ENCODE measurements at places on chromosomes 12 and 14.

DNA sequence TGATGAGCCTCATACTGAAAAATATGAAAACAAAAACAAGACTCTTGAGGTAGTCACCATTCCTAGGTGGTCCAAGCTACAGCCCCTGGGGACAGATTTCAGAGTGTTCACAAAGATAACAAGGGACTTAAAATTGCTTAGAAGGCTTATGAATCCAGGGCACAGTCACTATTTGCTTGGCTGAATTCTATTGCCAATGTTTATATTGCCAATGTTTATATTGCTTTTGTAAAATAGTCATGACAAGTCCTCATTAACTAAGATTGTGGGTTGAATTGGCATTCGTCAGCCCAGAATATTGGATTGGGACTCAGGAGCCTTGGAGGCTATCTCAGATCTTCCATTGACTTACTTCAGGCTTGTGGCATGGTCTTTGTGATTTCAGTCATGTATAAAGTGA lies 6.4 kb downstream of the TMEM117 start:
- DNase-seq: no peak

GRCh38 chr14:68547305-68548193 lies 245.3 kb downstream of the ZFP36L1 start:
- DNase-seq: no peak

DNA sequence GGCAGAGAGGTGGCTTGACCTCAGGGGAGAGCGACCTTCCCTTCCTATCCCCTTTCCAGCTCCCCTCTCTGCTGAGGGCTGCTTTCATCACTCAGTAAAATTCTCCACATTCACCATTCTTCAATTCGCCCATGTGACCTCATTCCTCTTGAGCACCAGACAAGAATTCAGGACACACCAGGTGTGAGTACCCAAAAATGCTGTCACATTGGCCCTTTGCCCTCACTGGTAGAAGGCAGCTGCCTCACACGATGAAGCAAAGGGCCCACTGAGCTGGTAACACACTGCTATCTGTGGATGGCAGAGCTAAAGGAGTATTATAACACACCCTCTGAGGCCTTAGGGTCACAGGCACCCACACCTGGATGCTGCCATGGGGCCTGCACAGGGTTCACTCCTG lies 59.7 kb downstream of the SSH1 start:
- no peak for DNase-seq

DNA sequence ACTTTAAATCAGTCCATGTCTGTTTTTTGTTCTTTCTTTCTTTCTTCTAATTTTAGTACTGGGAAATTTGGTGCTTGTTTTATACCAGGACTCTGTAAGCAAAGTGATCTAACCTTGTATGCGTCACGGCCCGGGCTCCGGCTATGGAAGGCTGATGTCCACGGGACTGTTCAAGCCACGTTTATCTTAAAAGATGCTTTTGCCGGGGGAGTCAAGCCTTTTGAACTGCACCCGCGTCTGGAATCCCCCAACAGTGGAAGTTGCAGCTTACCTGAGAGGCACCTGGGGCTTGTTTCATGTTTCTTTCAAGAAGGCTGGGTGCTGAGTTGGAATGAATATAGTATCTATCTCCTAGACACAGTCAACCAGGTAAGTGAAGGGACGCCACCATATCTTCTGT lies 62.2 kb downstream of the TECPR2 start:
- DNase-seq: no peak

GRCh38 chr12:77042833-77043232 lies 22.5 kb downstream of the E2F7 start:
- no peak for DNase-seq

GRCh38 chr14:93712079-93712837 lies 76.0 kb downstream of the PRIMA1 start:
- DNase-seq: no peak

- no peak for DNase-seq
Measured at GRCh38 chr12:117803001-117803400, 165.8 kb downstream of the KSR2 start.

- DNase-seq: no peak
Measured at GRCh38 chr12:49489720-49490119, 49.1 kb upstream of the KCNH3 start.

GRCh38 chr12:53200107-53200457 lies 7.0 kb downstream of the ITGB7 start:
- no peak for DNase-seq

DNA sequence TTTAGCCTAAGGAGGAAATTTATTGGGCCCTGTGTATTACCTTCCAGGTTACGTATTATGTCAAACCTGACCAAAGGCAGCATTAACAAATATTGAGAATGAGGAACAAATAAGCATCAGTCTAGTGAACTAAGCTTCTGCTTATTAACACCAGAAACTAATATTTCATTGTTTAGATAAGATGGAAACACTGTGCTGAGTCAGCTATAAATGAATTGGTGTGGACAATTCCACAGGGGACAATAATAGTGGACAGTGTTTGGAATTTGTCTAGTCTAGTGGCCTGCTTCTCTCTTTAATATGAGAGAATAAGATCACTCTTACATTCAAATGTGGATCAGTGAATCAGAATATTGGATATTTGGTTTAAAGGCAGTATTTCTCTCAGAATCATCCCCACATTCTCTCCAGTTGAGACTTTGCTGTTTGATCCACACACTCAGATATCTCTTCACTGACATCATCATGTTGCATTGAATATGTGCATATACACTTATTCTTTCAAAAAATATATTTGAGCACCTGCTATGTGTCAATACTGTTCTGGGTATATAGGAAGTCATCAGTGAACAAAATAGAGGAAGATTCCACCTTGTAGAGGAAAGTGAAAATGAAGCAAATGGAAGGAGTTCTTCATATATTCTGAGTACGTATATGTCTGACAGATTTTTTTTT lies 136.3 kb downstream of the DIO2 start:
- DNase-seq: no peak

GRCh38 chr12:125853670-125854069 lies 788.4 kb downstream of the AACS start:
- DNase-seq: no peak

GRCh38 chr12:106601496-106601895 lies 18.7 kb downstream of the RFX4 start:
- no peak for DNase-seq

GRCh38 chr12:13940335-13940865 lies 41.0 kb downstream of the GRIN2B start:
- DNase-seq: no peak

- DNase-seq: no peak
Measured at GRCh38 chr14:100421756-100422470, 98.8 kb downstream of the SLC25A47 start.

GRCh38 chr12:91144053-91144452 lies 32.8 kb upstream of the LUM start:
- no peak for DNase-seq

DNA sequence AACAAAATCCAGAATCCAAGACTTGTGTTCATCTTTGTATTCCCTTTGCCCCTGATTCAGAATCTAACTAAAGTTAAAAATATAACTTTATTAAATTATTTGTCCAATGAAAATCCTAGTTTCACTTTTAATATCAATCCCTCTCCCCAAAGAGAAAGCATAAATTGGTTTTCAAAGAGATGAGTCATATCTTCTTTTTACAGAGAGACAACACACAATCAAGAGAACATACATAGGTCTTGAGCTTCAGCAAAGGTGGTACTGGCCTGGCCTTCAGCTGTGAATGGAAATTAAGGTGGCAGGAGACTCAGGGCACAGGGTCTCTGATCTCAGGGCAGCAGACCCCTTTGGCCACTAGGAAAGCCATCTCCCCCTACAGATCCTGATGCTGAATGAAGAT lies 4.3 kb upstream of the ASCL1 start:
- DNase-seq: no peak

DNA sequence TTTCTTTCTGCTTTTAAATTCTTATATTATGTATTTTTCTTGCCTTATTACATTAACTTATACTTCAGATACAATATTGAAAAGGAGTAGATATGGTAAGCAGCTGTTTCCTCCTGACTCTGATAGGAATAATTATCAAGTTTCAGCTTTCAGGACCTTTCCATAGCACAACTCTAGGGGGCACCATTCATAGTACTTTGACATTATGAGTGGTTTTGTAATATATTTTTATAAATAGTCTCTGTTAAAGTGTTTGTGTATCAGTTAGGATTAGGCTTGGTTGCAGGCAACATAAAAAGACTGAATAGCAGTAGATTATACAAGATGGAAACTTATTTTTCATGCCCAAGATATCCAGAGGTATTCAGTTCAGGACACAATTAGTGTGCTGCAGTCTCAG lies 27.9 kb upstream of the PARP11 start:
- no peak for DNase-seq

DNA sequence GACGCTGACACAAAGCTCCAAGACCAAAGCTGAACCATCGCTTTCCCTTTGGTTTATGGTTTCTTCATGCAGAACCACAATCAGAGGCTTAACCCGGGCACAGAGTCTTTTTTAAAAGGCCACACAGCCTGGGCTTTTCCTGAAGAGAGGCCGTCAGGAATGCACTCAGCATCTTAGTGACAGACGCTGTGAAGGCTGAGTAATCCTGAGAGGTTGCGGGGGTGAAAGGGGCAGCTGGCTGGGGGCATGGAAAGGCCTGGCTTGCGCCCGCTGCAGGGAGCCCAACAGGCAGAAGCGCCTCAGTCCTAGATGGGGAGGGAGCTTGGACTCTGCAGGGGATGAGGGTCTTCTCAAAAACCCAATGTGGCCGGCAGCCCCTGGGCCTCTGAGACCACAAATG lies 13.6 kb downstream of the CTDSP2 start:
- DNase-seq: no peak

DNA sequence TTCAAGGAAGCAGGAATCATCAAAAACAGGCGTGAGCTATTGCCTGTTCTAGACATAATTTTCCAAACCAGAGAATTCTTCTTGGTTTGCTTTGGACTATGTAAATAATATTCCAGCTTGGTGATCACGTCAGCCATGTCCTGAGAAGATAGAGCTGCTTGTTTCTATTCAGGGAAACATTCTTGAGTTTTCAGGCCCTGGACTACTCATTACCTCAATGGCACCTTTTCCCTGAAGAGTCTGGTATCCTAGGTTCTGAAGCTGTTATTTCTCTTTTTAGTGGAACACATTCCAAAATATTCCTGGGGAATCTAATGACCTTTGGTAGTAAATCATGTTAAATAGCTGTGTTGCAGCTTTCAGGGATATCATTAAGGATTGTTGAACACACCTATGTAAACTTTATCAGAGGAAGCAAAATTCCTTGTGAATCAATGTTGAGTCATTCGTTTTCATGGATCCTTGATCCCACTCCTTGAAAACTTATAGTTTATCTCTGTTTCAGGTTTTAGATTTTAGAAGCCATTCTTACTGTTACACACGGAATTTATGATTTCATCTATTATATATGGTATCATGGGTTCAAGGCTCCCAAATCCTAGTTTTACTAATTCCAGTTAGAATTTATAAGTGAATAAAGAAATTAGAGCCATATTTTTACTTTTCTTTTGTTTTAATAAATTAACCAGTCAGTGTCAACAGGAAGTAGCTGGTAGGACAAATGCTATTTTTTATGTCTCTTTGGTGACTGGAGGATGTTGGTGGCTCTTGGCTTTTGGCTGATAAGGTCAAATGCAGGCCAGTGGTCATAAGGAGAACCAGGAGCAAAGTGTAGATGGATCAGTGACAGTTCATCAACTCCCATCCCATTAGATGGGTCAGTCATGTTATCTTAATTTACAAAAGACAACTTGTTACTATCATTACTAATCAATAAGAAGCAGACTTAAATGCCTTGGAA lies 380.1 kb downstream of the ZFP36L1 start:
- no peak for DNase-seq

DNA sequence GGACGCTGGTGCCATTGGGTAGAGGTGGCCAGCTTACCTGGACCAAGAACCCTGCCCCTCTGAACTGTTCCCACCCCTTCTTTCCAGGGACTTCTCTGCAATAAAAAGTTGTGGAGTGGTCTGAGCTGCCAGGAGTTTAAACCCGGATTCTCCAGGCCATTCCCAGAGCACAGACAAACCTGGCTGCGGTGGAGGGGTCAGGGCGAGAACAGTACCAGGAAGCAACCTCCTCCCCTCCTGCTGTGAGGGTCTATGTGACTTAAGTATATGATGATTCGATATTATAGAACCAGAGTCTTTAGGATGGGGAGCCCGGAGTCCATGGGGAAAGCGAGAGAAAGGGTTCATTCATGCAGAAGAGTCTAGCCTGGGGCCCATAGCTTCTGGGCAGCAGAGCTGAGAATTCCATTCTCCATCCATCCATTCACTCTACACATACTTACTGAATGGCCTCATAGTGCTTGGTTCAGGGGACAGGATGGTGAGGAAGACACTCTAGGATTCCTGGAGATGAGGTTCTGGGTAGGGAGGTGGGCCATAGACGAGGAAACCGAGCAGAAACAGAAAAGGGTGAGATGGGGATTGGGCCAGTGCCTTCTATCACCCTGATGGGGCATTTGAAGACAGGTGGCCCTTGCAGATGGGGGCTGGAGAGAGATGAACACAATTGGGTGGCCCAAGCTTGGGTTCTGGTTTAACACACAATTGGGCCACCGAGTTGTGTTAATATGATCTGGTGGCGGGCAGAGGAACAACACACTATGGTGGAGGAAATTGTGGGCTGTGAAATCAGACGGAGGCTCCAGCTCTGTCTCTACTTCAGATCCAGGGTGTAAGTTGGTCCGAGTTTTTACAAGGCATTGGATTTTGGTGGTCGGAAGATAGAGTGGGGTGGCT lies 5.2 kb downstream of the KRT86 start:
- no peak for DNase-seq

DNA sequence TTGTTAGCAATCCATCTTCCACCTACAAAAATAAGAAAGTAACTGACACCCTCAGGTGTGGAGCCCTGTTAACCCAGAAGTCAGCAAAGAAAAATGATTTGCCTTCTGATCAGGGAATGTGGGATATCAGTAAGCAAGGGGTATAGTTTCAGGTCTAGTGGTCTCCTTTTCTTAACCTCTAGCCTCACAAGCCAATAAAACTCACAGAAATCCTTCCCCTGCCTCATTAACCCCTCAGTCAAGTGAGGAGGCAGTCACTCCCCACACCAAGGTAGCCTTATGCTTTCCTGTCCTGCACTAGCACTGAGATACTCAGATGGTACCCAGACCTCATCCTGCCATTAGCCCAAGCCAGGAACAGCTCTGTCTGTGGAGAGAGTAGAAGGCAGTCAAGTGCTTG lies 103.4 kb upstream of the VASH1 start:
- DNase-seq: no peak

DNA sequence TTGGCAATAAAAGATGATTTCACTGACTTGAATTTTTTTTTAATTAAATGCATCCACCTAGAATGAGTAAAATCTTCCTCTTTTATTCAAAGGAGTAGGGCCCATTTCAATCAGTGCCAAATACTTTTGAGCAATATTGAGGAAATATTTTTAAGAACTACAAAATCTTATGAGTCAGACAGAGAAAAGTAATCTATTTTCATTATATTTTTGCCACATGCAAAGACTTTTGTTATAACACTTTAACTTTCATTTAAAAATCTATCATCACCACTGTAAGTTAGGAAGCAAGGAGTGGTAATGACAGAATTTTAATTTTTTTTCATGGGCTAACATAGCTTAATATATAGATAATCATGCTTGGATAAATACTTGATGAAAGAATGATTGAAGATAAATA lies 345.2 kb upstream of the KITLG start:
- no peak for DNase-seq

GRCh38 chr14:31283578-31284252 lies 76.1 kb upstream of the HECTD1 start:
- DNase-seq: no peak

- DNase-seq: no peak
Measured at GRCh38 chr14:78985668-78986381, 815.7 kb downstream of the NRXN3 start.

GRCh38 chr14:62071039-62071438 lies 308.8 kb downstream of the SNAPC1 start:
- DNase-seq: no peak
